ENCODE measurements at places on chromosomes 5 and 9. TPM values are rescaled to one million over a fixed set of nuclear protein-coding genes. Genes with fewer than 3 reads are reported as not detected.

Gene HAUS6
- total RNA-seq = 7.1 TPM

Gene FOXE1
- total RNA-seq = not detected

Gene PPP2R2B
- total RNA-seq = not detected

Gene LEAP2
- not detected for total RNA-seq

Gene MRNIP
- total RNA-seq = 38.5 TPM

Gene EHMT1
- 101 TPM for total RNA-seq

Gene PCDHGB2
- total RNA-seq = 0.18 TPM

Gene FGFR4
- 13.7 TPM for total RNA-seq
